ENCODE measurements at places on chromosomes 13 and 19.

GRCh38 chr13:28778308-28779215, 41.6 kb upstream of the MTUS2 start:
- no peak for DNase-seq

GRCh38 chr19:6766357-6767080, 716 bp downstream of the SH2D3A start:
- DNase-seq: no peak

GRCh38 chr19:40804783-40805242, 5.8 kb downstream of the EGLN2 start:
- DNase-seq: no peak

DNA sequence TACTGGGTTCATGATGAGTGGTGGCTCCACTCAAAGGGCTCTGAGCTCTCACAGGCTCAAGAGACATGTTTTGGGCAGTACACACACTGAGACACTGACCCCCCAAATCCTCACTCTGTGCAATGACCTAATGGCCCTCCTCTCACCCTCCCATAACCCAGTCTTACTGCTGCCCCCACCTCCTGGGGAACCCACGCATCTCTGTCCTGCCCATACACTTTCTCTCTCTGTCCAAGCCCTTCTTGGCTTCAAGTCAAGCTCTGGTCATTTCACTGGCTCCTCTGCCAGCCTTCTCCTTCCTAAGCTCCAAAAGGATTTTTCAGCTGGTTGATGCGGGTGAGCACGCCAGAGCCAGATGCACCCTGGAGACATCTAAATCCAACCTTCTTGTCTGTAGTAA, 187.9 kb upstream of the TSHZ3 start:
- no peak for DNase-seq

- DNase-seq: no peak
These were observed 7.9 kb upstream of the PVR start for GRCh38 chr19:44635581-44636438.

DNA sequence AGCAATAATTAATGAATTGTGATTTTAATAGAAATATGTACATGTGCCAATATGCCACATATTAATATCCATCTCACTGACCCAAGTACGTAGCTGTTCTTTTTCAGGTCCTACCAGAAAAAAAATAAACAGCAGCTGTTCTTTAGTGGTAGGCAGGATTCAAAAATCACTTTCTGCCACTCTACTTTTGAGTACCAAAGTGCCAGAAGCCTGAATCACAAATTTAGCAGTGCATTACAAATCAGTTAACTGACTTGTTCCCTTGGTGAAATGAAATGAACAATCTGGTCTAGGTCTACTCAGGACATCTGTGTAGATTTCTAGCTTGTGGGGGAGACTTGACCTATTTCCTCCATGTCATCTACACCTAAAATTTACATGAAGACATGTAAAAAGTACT, 775.5 kb upstream of the GPC6 start:
- DNase-seq: no peak

- no peak for DNase-seq
These were observed 2.7 kb downstream of the MCOLN1 start for GRCh38 chr19:7524992-7525739.

DNA sequence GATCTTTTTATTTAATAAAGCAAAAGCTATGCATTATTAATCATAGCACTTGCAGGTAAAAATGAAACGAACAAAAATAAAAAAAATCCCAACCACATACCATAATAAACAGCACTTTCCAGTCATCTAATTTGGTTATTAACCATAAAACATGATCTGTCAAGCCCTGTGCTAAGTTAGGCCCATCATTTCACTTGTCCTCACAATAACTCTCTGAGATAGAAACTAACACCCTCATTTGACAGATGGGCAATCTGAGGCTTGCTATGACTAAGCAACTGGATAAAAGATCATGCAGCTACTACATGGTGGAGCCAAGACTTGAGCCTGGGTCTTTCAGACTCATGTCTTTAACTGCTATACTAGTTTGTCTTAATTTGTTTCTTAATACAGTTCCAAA, 21.8 kb downstream of the PROSER1 start:
- no peak for DNase-seq

GRCh38 chr19:12938779-12939601, 581 bp downstream of the CALR start:
- no peak for DNase-seq

DNA sequence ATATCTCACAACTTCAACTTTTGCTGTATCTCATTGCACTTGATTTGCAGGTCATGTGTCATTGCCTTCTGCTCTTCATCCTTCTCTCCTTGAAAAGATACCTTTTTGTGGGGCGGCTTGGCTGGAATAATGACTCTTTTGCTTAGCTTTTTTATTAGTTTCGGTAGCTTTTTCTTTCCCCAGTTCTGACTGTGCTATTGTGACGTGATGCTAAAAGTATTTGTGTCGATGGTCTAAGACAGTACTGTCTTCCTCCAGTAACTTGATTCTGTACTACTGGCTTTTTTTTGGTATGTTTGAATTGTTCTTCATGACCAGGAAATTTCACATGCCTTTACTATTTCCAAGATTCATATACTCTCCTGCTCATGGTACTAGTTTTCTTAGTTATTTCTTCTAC, 63.1 kb downstream of the SLITRK1 start:
- DNase-seq: no peak

- no peak for DNase-seq
These were observed 15.0 kb upstream of the SLC35E1 start for GRCh38 chr19:16586991-16587832.

GRCh38 chr19:56718231-56718630, 46.7 kb upstream of the ZNF835 start:
- DNase-seq: no peak

DNA sequence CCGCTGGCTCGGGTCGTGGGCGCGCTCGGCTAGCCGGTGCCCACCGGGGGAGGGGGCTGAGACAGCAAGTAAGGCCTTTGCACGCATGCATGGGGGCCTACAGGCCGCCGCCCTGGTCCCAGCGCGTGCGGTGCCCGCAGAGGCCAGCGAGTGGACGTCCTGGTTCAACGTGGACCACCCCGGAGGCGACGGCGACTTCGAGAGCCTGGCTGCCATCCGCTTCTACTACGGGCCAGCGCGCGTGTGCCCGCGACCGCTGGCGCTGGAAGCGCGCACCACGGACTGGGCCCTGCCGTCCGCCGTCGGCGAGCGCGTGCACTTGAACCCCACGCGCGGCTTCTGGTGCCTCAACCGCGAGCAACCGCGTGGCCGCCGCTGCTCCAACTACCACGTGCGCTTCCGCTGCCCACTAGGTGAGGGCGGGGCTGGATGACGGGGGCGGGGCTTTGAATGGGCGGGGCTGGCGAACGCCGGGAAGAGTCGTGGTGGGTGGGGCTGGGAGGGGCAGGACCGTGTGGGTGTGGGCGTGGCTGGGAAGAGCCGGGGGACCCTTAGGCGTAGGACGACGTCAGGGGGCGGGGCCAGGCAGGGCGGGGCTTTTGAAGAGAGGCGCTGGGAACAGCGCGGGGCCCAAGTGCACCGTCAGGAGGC, 2.1 kb downstream of the CILP2 start:
- peak; percentile 72 for DNase-seq

DNA sequence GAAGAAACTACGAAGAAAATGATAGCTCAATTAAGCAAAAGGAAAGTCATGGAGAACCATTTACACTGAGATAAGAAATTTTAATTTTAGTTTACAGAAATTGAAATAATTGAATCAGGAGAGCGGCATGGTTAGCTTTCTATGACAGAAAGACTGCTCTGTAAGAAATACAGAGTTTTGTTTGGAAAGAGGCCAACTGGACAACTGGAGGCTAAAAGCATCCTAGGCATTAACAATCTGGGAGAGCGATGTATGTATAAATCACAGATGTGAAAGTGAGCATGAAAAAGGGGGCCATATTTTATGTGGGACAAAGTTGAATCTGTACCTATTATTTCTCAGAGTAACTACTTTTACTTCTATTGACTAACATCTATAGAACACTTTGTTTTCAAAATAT, 1608.8 kb upstream of the PCDH20 start:
- DNase-seq: no peak

GRCh38 chr13:106961651-106962050, 393.7 kb upstream of the ARGLU1 start:
- DNase-seq: no peak

- no peak for DNase-seq
These were observed 110.3 kb upstream of the TDRD3 start for GRCh38 chr13:60286707-60287106.

GRCh38 chr13:42219876-42220275, 52.1 kb upstream of the AKAP11 start:
- no peak for DNase-seq

DNA sequence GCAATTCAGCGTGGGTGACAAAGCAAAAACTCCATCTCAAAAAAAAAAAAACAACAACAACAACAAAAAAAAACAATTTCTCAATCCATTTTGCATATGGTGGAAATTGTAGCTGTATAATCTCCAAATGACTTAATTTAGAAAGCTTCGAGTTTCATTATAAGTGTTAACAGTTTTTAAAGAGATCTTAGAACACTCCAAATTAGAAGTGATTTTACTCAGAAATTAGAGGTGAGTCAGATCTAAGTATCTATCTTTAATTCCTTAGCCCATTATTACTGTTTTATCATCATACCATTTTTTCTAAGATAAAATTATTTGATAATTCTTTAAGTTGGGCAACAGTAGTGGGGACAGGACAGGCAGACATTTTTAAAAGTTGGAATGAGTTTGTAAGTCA, 60.5 kb downstream of the ZMYM2 start:
- no peak for DNase-seq

DNA sequence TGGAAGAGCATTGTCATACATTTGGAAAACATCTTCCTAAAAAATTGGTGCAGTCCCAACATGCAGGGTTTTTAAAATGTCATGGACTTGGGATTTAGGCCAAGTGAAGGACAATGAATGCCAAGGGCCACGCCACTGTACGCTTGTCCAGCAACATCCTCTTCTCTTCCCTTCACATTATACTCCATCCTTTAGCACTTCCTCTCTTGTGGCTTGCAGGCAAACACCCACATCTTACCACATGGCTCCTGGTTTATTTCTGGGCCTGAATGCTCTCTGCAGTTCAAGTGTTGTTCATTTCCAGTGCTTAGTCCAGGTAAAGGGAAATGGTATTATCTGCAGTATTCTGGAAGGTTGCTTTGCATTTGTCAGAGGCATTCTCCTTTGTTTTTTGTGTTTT, 45.0 kb downstream of the CBY2 start:
- no peak for DNase-seq

GRCh38 chr13:112955271-112955937, 13.6 kb upstream of the MCF2L start:
- no peak for DNase-seq

GRCh38 chr19:48287748-48288147, 17.9 kb downstream of the ZNF114 start:
- no peak for DNase-seq

GRCh38 chr19:29662604-29663404, 2.5 kb upstream of the PLEKHF1 start:
- no peak for DNase-seq

DNA sequence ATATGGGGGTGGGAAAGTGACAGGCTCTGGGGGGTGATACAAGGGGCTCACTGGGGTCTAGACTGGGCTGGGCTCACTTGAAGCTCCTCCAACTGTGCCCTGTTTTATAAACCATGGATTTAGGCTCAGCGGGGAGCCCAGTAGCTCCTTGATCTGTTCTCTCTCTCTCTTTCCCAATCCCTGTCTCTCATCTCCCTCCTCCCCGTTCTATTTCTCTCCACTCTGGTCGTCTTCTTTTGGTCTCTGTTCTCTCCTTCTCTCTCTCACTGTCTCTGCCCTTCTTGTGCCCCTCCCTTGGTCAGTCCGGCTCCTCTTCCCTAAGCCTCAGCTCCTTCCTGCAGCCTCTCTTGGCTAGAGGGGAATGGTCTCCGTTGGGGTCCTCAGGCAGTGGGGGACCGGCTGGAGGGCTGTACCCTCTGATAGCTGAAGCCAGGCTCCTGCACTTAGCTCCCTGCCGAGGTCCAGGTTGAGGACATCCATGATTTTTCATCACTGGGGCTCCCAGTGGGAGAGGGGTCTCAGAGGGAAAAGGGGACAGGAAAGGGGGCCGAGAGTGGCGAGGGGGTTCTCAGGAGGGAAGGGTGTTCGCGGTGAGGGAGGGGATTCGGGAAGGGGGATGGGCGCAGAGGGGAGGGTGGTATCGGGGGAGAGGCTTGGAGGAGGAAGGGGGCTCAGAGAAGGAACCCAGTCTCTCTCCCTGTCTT, 8.5 kb downstream of the UNC13A start:
- DNase-seq: no peak

GRCh38 chr19:39405958-39406655, 540 bp upstream of the ZFP36 start:
- DNase-seq: peak; percentile 74

DNA sequence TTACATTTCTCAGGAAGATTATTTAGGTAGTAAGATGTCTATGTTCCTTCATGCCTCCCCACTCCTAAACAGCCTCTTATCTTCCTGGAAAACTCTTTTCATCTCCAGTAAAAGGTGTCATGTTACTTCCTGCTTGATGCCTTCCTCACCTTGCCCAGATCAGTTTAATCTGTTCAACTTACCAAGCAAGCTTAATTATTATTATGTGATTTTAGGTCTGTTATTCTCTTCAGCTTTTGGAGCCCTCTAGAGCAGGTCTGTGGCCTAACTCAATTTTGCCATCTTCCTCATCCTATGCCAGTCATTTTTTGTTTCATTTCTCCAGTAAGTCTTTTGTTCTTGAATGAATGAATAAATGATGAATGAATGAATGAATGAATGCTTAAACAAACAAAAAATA, 528.4 kb downstream of the DCT start:
- no peak for DNase-seq

DNA sequence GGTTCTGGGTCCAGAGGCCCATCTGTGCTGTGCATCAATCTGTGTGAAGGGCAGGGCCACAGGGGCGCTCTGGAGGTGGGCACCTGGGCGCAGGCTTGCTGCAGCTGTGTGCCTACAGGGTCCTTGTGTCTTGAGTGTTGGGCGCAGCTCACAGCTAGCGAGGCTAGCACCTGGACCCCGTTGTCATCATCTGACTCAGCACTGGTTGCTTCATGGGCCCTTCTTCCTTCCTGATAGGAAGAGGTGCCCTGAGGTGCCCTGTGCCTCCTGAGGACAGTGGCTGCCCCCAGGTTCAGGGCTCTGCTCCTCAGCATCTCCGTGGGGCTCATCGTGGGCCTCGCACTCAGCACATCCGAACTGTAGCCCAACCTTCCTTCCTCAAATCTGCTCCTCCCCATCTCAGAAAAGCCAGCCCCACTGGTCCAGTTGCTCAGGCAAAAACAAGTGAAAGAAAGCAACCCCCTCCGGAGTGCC, 54.8 kb downstream of the GATAD2A start:
- DNase-seq: no peak

- no peak for DNase-seq
These were observed 181.7 kb upstream of the RFC3 start for GRCh38 chr13:33636243-33636642.

- no peak for DNase-seq
These were observed 36.7 kb downstream of the INTS6 start for GRCh38 chr13:51416107-51416506.

GRCh38 chr13:113186061-113186900, 22.2 kb downstream of the PCID2 start:
- DNase-seq: no peak

DNA sequence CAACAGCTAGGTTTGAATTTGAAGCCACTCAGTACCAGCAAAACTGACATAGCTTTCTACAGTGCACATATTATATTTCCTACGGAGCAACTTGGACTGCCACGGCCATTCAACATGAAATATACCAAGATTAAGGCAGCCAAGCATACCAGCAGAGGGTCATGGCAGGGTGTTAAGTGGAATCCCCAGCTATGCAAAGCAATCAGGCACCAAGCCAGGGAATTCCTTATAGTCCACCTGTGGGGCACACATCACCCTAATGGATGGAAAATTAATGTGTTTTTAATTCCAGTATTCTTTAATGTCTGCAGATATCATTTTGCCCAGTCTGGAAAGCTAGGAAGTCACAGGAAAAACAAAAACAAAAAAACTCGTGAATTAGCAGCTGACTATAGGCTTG, 1190.3 kb downstream of the EFNB2 start:
- DNase-seq: no peak

All from activated CD4-positive, alpha-beta T cell treated with anti-CD3 and anti-CD28 coated beads for 24 hours (primary cell).